ENCODE measurements at places on chromosomes 3 and 15.

DNA sequence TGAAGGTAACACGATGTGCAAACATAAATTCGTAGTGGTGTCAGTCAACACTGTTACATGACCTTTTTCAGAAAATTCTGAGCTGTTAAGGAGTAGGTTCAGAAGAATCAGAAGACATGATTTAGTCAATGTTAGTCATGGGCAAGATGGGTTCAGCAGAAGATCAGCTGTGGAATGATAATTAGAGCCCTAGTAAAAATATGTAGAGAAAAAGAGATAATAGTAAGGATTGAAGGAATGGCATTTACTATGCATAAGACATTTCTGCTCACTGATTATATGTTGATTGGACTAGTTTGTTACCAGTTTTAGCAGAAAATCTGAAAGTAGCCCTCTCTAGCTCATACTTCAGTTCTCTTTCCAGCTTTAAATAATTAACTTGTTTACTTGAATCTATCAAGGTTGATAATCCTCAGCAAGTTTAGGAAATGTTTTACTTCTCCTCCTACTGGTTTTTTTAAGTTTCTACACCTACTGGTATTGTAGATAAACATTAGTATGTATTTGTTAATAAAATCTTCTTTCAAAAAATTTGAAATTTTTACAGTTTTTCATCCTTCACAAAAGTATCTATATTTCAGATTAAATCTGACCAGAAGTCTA is 98.6 kb downstream of the ALCAM start:
- DNase-seq, result no peak

DNA sequence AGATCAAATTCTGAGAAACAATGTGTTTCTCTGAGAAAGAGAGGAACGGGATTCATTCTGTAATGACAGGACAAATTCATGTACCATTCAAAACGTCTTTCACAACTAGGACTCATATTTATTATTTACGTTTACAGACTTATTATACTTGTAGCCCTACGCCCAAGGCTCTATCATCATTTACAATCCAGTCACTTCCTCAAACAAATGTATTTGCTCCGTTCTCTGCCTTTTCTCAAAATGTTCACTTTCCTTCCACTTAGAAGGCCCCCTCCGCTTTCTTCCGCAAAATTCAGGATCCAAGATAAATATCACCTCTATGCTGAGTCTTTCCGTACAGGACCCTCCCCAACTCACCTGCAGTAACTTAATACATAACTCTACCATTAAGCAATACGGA is 745 bp downstream of the RSL24D1 start:
- no peak for DNase-seq

DNA sequence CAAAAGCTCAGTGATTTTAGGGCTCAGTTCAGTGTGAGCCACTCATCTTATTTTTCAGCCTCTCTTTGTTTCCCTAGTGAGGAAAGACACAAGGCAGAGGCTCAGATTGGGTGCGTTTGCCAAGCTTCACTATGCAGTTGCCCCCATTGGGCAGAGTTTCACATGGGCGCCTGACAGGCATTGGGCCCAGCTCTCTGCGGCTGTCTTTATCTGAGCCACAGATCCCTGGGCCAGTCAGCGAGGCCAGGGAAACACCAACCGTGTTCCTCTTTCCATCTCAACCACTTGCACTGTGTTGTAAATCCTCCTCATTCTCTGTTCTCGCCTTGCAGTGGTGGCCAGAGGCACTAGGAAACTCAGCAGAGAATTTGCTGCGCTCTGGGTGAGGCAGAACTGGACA is 10.8 kb downstream of the ESYT3 start:
- DNase-seq, result no peak

GRCh38 chr3:157360044-157360443 is 76.6 kb upstream of the PTX3 start:
- DNase-seq, result no peak

DNA sequence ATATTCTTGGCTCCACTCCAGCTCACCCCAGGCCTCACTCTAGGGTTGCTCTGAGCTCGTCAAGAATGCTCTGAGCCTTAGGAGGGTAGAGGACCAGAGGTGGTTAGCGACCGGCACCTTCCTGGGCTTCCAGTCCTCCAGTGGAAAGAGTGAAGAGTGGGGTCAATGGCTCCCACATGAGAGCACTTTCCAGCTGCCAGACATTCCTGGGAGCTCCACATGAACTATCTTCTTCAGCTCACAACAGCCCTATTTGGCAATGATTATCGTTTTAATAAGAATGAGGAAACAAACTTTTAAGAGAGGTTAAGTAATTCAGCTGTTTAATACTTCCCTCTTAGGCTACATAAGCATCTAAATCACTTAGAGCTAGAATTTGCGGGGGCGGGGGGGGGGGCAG is 139.3 kb downstream of the STT3B start:
- no peak for DNase-seq

GRCh38 chr3:119965692-119966091 is 128.6 kb downstream of the GSK3B start:
- DNase-seq, result no peak

DNA sequence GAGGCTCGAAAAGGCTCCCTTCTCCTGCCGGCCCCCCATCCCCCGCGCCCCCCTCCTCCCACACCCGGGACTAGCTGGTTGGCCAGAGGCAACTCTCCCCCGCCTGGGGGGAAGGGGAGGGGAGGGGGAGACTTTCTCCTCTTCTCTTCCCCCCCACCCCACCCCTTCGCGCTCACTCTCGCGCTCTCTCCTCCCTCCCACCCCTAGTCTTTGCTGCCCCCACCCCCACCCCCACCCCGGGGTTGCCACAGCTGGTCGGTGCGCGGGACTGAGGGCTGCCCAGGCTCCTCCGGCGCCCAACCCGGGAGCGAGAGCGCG is 710 bp downstream of the MECOM start:
- no peak for DNase-seq

DNA sequence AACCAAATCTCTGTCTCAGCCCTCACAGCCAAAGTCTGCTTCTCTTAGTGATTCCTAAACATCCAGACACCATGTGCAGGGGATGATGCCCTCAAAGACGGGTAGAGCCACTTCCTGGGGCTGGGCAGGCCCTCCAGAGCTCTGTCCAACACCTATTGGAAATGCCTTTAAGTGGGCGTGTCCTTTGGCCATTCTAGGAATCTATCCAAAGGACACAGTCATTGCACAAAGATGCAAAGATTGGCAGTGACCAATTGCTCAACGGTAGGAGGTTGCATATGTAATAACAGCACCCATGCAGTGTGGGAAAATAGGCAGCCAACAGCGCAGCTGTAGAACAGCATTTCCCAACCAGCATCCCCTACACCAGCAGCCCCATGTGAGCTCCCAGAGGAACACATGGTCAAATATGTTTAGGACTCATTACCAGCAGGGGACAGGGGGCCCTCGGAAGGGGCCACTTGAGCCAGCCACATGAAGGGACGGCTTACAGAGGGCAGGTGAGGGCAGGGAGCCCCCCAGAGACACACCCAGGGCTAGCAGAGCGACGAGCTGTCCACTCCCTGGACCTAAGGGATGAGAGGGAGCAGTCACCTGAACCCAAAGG is 142.8 kb upstream of the IQSEC1 start:
- DNase-seq, result no peak

DNA sequence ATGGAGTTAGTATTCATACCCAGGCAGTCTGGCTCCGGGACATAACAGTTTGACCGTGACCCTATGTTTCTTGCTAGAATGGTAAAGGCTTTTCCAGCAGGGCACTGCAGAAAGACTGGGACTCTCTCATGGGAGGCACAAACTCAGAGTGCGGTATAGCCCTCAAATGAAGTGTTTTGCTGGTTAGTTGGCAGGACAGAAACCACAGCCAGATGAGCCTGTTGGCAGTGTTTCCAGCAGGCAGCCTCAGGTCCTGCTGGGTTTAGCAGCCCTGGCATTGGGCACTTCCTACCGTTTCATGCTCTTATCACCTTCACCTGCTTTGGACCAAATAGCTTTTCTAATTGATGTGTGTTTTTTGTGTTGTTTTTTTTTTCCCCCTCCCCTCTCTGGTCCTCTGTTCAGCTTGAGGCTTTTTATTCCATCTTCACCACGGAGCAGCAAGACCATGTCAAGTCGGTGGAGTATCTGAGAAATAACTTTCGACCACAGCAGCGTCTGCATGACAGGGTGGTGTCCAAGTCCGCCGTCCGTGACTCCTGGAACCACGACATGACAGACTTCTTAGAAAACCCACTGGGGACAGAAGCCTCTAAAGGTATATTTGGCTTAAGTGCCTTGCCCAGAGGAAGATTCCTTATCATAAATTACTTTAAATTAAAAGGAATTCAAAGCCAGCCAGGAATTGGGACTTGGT is 205.6 kb downstream of the FEZF2 start:
- no peak for DNase-seq

- no peak for DNase-seq
Observed at GRCh38 chr3:126927401-126927750, 55.5 kb upstream of the PLXNA1 start.

- no peak for DNase-seq
Observed at GRCh38 chr3:136187868-136188267, 8.3 kb downstream of the MSL2 start.

DNA sequence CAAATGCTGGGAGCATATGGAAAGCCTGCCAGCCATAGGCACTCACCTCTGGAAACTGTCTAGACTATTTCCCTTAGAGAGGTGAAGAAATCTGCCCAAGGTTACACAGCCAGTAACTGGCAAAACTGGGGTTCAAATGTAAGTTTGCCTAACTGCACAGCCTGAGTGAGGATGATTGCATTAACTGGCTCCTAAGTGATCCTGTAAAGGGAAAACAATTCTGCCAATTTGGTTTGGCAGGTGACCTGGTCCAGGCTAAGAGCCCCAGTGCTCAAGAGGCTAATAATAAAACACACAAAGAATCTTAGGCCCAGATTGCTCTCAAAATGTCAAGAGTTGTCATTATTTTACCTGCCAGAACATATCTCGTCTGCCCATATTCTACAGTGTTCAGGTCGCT is 43.9 kb upstream of the SPRED1 start:
- no peak for DNase-seq

DNA sequence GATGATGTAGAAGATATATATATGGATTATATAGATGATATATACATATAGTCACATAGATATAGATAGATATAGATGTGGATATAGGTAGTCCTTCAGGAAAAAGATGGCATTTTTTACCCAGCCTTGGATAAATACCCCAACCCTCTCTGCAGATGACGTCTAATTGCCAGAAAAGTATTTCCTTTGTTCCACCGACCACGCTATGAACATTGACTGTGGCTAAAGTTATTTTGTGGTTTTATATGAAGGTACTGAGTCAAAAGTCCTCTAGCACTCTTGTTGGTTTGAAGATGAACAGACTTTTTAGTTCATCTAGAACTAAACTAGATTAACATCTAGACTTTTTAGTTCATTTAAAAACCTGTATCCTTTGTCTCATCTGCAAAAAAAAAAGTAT is 207.7 kb downstream of the PLOD2 start:
- no peak for DNase-seq

DNA sequence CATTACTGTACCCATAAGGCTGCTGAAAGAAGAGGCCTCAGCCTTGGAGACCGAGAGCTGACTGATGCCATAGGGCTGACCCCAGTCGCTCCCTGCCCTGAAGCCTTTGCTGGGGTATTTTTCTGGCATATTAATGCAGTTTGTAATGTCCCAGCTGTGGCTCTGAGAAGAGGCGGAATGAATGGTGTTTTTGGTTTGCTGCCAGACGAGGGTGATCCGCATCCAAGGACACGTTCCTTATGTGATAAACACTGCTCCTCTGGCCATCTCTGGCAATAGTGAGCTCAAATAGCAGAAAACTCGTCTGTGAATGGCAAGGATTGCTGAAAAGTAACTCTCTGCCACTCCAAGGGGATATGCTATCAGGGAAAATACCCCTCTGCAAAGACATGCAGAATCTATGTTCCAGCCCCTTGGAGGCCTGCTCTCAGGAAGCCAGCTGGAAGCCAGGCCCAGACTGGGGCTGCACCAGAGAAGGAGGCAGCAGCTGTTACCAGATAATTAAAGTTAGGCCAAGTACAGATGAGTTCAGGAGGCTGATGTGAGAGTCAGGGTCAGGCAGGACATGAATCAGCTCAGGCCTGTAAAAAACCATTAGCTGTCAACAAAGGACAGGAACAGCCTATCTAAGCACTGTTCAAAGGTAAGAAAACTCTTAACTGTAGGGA is 28.9 kb upstream of the KLHL6 start:
- DNase-seq, result no peak

GRCh38 chr15:45392584-45392855 is 14.2 kb upstream of the GATM start:
- DNase-seq, result no peak

DNA sequence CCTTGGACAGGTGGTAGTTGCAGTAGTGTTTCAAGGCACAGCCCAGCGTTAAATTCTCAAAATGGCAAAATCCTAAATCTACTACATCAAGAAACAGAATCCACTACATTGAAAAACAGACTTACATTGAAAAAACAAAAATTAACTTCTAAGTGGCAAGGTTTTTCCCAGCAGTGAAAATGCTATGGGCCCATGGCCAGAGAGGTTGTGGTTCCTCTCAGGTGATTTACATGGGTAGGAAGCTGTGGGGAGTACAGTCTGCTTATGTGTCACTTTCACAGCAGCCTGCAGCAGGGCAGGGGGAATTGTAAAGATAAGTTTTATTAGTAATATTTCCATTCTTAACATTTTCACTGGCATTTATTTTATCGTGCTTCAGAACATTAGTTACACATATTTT is 24.9 kb downstream of the TTC14 start:
- no peak for DNase-seq

DNA sequence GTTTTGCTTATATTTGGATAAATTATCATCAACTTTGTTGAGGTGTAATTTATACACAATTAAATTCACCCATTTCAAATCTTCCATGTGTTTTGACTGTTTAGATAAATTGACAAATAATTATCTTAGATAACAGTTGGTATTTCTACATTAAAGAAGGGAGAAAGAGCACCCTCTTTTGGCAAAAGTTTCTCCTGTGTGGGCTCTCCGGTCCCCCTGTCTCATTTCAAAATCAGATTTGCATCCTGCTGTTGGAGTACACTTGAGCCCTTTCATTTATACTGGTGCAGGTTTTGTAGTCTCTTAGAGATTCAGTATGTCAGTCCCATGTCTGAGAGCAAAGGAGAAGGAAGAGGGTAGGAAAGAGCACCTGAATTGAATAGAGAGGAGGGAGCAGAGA is 49.4 kb downstream of the NKIRAS1 start:
- DNase-seq, result no peak

- DNase-seq, result no peak
Observed at GRCh38 chr3:29370476-29371420, 89.9 kb downstream of the RBMS3 start.

DNA sequence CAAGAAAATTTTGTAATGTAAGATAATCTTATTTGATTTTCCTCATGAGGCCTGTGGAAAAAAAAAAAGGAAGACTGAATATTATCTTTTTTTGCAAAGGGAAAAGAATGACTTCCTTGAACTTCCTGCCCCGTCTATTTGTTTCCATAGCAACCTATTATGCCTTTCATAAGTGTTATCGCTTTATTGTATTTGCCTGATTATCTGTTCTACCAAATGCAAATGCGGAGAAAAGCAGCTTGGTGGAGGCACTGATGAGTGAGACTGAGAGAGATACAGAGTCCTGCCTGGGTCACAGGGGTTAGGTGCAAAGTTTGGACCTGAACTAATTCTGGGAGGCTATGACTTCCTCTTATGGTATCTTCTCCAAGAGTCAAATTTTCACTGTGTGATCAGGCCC is 334.0 kb upstream of the KCNMB2 start:
- DNase-seq, result no peak

GRCh38 chr3:185330238-185330637 is 32.7 kb upstream of the MAP3K13 start:
- no peak for DNase-seq

GRCh38 chr15:39286706-39287105 is 294.2 kb upstream of the THBS1 start:
- DNase-seq, result no peak
